ENCODE measurements at places on chromosomes 16 and 17. TPM values are rescaled to one million over a fixed set of nuclear protein-coding genes. Genes with fewer than 3 reads are reported as not detected.

- DNase-seq: no peak
Observed at GRCh38 chr17:81386646-81387099, 8.6 kb upstream of the BAHCC1 start.

- no peak for DNase-seq
Observed at GRCh38 chr16:82016263-82016662, 5.0 kb upstream of the SDR42E1 start.

- DNase-seq: no peak
Observed at GRCh38 chr16:1433756-1434155, 2.9 kb downstream of the PERCC1 start.

GRCh38 chr17:81160306-81160705 lies 5.0 kb upstream of the PVALEF start:
- no peak for DNase-seq

GRCh38 chr17:33892717-33893591 lies 362.1 kb upstream of the CCL2 start:
- no peak for DNase-seq

DNA sequence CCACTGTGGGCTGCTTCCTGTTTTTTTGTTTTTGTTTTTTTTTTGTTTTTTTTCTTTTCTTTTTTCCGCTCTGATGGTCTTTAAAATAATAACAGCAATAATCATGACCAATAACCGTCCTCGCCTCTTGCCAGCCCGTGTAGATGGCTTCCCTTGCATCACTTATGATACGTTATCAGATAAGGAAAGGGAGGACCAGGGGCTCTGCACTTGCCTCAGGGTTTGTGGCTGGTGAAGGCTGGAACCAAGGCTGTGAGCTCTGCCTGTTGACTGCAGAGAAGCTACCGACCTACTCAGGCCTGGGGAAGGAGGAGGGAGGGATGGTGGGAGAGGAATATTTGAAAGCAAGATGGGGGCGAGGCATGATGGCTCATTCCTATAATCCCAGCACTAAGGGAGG lies 114.0 kb upstream of the SDK2 start:
- DNase-seq: no peak

- DNase-seq: no peak
Observed at GRCh38 chr16:85851034-85851785, 47.8 kb upstream of the IRF8 start.

DNA sequence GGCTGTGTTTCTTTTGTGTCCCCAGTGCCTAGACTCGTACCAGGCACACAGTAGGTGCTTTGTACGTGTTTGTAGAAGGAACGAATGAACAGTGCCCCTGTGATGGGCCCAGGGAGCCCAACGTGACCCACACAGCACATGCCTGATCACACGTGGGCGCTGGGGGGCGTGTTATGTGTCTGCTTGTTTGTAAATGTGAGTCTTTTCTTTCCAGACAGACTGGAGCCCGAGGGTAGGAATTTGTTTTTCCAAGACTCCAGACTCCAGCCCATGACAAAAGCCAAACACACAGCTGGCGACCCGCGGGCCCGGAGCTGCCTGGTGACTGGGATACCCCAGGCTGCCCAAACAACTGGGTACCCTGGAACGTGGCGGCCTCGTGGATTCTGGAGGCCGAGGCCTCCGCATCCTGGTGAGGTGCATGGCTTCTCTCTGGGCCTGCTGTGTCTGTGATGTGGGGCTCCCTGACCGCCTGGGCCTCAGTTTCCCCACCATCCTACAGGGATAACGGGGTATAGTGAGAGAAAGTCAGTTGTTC lies 14.9 kb upstream of the CBFA2T3 start:
- no peak for DNase-seq

DNA sequence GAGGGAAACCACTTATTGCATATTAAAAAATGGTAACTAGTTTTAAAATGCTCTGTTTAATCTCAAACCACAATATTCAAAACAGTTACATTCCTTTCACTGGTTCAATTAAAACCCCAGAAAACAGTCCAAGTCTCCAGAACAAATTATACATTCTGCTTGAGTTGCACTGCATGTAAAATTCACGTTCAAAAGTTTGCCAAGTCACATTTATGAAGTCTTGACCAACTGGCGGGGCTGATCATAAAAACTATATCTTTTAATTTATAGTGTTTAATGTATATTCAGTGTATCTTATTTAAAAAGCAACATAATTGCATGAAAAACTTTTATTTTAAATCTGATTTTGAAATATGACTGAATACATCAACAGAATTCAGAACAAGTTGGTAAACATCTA lies 25.0 kb downstream of the CPPED1 start:
- DNase-seq: no peak

DNA sequence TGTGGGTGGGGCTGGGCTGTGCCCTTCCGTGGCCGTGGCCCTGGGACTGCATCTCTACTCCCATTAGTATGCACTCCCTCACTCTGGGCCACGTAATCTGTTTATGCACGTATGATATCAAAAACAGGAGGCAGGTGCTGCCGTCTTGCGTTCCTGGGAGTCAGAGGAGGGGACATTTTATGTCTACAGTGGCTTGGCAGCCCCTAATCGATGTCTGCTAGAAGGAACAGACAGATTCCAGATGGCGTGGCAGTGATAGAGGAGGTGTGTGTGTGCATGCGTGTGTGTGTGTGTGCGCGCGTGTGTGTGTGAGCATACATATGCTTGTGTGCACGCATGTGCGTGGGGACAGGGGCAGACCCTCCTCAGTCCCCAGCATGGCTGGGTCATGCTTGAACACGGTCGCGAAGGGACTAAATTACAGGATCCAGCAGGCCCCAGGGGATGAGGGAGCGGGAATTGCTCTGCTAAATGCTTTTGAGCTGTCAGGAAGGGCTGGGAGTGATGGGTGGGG lies 44.7 kb downstream of the SREBF1 start:
- no peak for DNase-seq

DNA sequence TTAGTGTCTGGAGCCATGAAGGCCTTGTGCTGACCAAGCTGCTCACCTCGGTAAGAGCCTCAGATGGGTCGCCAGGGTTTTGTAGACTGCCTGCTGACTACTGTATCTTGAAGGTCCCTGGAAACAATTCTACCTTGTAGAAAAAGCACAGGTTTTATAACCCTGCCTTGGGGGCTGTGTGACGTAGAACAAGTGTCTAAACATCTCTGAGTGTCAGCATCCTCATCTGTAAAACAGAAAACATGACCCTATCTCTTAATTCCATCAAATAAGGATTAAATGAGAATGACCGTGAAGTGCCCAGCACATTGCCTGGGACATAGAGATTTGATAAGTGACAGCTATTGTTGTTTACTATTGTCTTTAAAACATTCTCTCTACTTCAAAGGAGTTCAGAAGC lies 5.5 kb upstream of the TAOK2 start:
- no peak for DNase-seq

DNA sequence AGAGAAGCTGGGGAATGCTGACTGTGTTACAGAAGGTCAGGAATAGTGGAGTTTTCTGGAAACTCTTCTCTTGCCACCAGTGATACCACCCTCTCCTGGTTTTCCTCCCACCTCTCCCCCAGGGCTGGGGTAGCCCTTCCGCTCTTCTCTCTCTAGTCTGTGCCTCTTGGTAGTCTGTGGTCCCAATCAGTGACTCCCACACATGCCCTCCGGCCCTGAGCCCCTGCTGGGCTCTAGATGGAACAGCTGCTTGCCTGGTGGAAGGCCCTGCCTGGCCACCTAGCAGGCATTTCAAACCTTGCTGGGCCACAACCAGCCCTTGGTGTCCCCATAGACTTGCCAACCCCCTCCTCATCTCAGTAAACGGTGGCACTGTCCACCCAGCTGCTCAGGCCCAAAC lies 15.2 kb upstream of the MTSS2 start:
- no peak for DNase-seq

DNA sequence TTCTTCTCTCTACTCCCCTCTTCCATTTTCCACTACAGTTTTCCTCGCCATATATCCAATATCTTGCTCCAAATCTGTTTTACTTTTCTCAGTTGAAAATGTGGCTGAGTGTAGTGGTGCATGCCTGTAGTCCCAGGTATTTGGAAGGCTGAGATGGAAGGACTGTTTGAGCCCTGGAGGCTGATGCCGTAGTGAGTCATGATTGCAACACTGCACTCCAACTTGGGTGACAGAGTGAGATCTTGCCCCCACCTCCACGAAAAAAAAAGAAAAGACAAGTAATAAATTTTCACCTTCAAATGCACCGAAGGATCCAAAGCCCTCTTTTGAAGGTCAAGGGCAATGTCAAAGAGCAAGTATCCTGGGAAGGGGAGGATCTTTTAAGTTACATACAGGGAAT lies 592.3 kb downstream of the TMEM114 start:
- DNase-seq: no peak

- DNase-seq: no peak
Observed at GRCh38 chr17:18961634-18962493, 9.9 kb downstream of the SLC5A10 start.

DNA sequence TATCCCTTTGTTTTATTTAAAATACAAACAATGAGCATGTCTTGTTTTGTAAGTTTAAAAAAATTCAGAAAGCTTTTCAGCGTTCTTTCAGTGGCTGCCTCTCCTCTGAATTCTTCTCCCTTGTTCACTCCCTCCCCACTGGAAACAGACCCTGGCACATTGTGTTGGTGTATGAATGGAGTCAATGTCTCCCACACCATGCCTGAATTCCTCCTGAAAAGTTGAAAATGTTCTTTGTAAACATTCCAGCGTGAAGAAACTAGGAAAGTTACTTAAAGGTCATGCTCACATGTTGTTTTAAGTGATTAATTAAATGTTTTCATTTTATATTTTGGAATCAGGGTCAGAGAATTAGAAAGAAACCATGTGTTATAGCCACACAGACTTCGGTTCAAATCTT lies 136.9 kb upstream of the DYNLRB2 start:
- no peak for DNase-seq

DNA sequence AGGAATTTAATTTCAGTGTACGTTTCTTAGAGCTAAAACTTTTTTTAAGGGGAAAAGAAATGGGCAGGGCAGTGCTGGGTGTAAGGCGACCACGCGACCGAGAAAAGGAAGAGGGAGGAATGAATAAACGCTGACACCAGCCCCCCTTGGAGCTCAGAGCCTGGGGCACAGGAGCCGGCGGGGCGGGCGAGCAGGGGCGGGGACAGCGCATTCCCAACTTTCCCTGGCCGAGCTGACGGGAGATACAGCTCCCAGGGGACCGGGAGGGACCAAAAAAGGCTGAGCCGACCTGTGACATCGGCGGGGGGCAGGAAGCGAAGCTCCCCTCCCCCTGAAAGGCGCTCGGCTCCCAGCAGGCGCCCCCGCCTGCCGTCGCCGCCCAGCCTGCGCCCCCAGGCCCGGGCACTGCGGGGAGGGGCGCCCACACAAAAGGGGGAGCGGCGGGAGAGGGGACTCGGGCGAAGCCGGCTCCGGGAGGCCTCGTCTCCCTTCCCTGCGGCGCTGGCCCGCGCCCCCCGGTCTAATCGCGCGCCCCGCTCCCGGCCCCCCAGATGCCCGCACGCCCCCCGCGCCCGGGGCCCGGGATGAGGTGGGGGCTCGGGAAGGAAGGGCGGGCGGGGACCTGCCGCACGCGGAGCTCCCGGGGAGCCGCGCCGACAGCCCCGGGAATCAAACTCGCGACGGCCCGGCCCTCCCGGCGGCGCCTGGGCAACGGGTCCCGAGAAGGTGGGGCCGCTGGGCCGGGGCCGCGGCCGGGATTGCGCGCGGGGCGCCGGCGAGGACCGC lies 622 bp downstream of the CUEDC1 start:
- no peak for DNase-seq

DNA sequence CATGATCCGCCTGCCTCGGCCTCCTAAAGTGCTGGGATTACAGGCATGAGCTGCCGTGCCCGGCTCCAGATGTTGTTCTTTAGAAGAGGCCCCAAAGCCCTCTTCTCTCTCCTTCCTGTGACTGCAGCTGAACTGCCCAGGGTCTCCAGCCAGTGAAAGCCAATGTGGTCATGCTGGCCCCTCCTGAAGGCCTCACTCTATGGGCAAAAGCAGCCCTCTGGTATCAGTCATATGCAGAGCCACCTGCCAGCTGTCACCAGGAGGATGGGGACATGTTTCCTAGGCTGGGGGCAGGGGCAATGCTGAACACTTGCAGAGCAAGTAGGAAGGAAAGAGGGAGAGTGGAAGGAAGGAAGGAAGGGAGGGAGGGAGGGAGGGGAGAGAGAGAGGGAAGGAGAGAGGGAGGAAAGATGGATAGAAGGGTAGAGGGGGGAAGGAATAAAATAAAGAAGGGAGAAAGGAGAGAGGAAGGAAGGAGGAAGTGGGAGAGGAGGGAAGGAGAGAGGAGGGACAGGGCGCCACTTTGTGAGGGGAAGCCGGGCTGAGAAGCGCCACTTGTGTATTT lies 36.0 kb downstream of the SOCS3 start:
- no peak for DNase-seq

DNA sequence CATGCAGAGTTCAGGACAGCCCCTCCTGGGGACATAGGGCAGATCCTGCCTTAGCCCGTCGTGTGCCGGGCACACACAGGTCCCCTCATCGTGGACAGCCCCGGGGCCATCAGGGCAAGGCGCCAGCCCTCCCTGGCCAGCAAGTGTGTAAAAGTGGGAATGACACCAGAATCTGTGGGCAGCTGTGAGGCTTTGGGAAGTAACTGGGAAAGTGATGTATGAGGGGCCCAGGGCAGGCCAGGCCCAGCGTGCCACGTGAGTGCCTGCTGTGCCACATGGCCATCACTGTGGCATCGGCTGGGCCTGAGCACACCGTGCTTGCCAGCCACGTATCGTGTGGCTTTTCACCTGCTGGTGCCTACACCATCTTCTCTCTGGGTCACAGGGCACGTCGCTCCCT lies 26.6 kb downstream of the ACSF3 start:
- no peak for DNase-seq

DNA sequence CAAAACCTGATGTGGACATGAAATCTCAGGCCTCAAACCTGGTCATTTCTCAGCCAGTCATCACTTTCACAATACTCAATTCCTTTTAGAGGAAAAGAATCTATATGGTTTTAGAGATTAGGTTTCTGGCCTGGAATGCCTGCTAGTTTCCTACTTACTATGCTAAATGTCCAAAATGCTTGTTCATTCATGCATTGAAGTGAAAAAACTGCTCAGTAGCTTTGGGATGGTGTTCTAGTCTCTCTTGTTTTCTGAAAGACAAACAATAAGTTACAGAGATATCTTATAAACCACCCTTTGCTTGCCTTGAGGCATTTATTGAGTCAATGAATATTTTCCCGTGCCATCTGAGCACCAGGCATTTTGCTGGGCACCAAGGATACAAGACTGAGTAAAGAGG lies 1146.5 kb upstream of the GOT2 start:
- DNase-seq: no peak

Gene COL1A1
- total RNA-seq: 49.8 TPM

Gene SBK1
- total RNA-seq: 0.09 TPM

Gene MLST8
- total RNA-seq: 29.8 TPM

Gene SEZ6
- not detected for total RNA-seq

Gene CBFA2T3
- 1.0 TPM for total RNA-seq

Gene GRAPL
- total RNA-seq: 1.1 TPM

Gene C16orf92
- total RNA-seq: not detected

Gene C1QL1
- total RNA-seq: not detected

Gene ZNF747
- 7.7 TPM for total RNA-seq
